Mesenchymal stem cell (in vitro differentiated cells and primary cell): ENCODE measurements at places on chromosomes 3 and 15.

DNA sequence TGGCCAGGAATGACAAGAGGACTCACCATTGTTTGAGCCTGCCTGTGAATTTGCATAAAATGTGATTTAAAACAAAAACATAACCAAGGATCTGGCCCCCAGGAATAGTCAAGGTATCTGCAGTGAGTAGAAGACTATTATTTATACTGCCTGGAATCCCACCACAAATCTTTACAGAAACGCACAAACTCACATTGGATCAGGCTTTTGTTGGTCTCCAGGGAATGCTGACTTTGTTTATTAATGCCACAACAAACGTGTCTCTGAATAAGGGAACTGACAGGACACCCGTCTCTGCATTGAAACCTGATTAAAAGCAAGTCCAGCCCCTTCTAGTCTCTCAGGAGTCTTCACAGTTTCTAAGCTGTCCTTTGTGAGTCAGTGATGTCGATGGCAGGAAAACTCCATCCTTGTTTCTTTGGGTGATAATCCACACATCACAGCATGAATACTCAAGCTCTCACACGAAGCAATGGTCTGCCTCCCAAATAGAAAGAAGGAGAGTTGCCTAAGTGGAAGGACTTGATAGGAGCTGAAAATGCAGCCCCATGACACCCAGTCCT lies 37.7 kb downstream of the CLDN18 start:
- no peak for DNase-seq

GRCh38 chr15:56678571-56678970 lies 54.7 kb downstream of the ZNF280D start:
- DNase-seq = no peak

- no peak for DNase-seq
These were observed 40.2 kb downstream of the SUCLG2 start for GRCh38 chr3:67614195-67614594.

DNA sequence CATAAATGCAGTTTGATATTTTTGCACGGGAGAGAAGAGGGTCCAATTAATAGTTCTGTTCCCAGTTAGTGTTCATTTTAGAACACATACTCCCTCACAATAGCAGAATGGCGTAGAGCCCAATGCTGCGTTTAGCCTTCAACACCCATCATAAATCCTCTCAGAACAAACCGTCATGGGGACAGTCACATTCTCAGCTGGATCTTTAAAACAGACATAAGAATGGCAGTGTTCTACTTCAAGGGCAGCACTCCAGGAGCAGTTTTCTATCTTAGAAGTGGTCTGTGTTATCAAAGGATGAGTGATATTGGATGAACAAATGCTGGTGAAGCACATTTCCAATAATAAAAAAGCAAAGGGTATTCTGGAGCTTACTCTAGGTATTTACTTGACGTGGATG lies 230.5 kb downstream of the PDZRN3 start:
- DNase-seq = no peak

- DNase-seq = no peak
These were observed 110.6 kb upstream of the ARPP21 start for GRCh38 chr3:35528728-35529127.

GRCh38 chr15:69059557-69059943 lies 45.1 kb downstream of the NOX5 start:
- DNase-seq = no peak

DNA sequence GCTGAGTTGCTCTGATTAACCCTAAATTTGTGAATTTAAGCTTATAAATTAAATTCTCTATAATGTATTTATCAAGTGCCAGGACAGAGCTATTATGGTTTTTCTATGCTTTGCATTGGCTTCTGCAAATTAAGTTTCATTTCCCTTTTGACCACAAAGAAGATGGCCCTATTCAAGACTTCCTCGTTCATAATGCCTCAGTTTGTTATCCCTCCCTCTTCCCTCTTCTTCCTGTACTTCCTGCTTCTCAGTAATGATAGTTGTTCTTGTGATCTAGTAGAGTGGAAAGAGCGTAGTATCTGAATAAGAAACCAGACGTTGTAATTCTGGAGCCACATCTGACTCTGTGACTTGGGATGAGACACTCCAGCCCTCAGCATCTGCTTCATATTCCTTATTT lies 118.7 kb downstream of the CACNA1D start:
- DNase-seq = no peak

DNA sequence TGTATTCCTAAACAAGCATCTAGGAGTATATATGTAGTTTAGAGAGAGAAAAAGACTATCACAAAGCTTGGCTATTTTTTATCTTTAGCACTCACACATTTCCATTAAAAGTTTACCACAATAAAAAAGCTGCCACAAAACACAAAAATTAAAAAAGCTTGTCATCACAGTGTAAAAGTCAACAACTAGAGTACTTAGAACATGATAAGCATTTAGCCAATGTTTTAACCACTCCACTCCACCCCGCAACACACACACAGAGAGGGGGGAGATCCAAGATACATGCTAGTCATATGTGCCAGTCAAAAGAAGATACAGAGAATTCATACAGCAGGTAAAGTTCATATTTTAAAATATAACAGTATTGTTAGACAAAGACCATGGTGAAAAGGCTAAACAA lies 79.7 kb downstream of the STAG1 start:
- DNase-seq = no peak

DNA sequence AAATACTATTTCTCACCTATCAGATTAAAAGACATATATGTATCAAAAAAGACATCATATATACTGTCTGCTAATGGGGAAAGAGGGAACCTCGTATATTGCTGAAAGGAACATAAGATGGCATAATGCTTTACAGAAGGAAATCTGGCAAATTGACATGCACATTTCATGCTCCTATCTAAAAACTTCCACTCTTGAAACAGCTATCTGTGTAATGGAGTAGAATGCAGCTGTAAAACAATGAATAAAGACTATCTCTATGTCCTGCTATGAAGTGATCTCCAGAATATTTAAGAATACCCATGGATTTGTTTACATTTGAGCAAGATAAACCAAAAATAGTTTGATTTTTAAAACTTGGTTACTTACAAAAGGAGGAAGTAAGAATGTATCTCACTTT lies 107.4 kb downstream of the TBL1XR1 start:
- no peak for DNase-seq
